Midbrain (tissue), 1 donor: ENCODE measurements at places on chromosomes 7 and 10.
A peak's percentile ranks its signal among the peaks of the same experiment; 100 is the strongest.

- DNase-seq = no peak
These were observed 8.5 kb downstream of the AHR start for GRCh38 chr7:17307000-17307399.

GRCh38 chr7:28732071-28732869, 225.9 kb downstream of the TRIL start:
- DNase-seq = peak; percentile 15

- no peak for DNase-seq
These were observed 49.3 kb downstream of the HIP1 start for GRCh38 chr7:75689246-75690099.

DNA sequence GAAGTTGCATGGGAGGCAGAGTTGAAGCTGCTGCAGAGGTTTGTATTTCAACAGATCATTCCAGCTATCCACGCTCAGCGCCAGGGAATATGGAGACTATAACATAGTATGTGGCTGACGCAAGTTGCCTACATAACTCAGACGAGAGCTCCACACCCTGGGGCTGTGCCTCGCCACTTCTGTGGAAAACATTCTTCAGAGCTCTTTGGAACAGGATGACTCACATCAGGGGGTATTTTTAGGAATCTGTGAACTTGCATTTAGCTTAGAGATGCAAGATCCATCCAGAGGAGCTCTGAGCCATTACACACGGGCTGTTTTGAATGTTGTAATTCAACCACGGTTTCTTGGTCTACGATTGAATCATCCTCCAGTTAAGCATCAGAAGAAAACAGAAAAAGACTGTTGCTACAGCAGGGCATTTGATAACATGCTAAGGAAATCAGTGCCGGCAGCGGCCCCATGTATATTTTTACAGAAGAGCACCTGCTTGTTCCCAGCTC, 481.5 kb upstream of the AKR1E2 start:
- DNase-seq = no peak

DNA sequence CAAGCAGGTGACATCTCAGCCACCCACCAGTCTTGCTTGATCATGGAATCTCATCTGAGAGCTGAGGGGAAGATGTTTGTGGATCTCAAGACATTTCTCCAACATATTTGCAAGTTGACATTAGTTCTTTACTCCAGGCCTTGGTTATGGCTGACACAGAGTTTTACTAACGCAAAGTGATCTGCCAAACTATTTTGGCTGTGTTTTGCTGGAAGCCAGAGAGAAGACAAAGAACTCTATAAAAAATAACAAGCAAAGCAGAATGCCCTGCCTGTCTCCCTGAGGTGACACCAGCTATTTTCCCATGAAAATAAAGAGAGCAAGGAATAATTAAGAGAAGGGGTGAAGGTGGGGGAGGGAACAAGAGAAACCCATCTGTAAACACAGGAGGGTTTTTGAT, 286.4 kb downstream of the WDR11 start:
- DNase-seq = no peak

- no peak for DNase-seq
These were observed 291.7 kb downstream of the TCF7L2 start for GRCh38 chr10:113241599-113242360.

- no peak for DNase-seq
These were observed 4.4 kb upstream of the ITGB8 start for GRCh38 chr7:20326342-20326741.

- no peak for DNase-seq
These were observed 568.1 kb upstream of the LRRN3 start for GRCh38 chr7:110522761-110523200.

GRCh38 chr10:118383699-118384098, 41.6 kb upstream of the FAM204A start:
- no peak for DNase-seq

- DNase-seq = no peak
These were observed 12.4 kb upstream of the MTERF1 start for GRCh38 chr7:91892821-91893340.

- no peak for DNase-seq
These were observed 394.9 kb downstream of the DGKB start for GRCh38 chr7:14507617-14508016.

- DNase-seq = no peak
These were observed 56.0 kb downstream of the CPXM2 start for GRCh38 chr10:123835575-123835974.

DNA sequence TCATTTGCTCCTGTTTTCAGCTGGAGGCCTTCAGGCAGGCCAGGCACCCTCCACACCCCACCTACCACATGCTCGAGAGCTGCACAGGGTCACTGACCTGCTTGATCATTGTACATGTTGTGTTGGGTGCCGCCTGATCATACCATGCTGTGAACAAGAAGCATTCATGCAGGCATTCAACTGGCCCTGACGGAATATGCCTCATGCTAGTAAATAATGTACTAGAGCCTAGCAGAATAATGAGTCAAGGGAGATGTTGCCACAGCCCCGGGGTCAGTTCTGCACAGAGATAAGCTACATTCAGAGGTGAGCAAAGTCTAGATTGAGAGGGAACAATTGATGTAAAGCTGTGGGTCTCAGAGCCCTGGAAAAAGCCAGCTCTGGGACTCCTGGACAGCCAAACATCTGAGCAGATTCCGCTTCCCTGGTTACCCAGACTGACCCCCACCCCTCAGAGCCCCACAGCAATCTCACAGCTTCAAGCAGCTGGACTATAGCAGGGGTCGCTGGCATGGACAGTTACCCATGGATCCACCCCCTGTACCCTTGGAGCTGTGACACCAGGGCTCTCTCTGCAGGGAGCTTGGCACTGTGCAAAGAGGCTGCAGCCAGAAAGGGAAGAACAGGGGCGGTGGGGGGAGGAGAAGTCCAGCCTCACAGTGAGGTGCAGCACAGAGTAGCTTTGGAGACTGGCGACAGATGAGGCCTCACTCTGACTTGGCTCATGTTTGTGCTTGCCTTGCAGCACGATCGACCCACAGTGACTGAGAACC, 86.6 kb downstream of the FRMPD2 start:
- peak; percentile 1 for DNase-seq

- no peak for DNase-seq
These were observed 84.3 kb upstream of the MPP7 start for GRCh38 chr10:28387140-28387539.
